ENCODE measurements at places on chromosomes 16 and 17.
A peak's percentile ranks its signal among the peaks of the same experiment; 100 is the strongest.

DNA sequence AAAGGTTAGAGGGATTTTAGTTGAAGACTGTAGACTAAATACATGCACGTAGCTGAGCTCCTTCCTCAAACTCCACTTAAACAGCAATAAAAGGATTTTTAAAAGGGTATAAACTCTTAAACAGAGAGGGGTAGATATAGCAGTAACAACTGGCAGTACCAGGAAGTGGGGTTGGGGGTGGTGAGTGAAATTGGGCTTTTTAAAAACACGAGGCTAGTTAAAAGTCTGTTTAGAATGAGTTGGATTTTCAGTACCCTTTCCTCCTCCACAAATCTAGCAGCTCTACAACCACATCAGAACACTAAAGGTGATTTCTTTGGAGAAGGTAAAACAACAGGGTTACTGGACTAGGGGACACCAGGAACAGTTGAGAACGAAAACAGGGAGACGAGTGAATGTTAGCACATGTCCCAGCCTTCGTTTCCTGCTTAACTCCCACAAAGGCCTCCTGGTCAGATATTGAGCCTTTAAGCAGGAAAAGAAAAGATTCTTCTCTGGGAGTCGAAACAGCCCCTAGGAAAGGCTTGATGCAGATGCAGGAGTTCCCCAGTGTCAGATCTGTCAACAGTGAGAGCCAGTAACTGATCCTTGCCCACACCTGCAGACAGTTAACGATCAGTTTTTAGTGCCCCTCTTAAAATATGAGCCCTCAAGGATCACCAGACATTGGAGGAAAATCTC lies 13.8 kb downstream of the NETO2 start:
- DNase-seq: no peak

- no peak for DNase-seq
These were observed 1.7 kb downstream of the HEXIM1 start for GRCh38 chr17:45149669-45150664.

- no peak for DNase-seq
These were observed 30.2 kb downstream of the PLD6 start for GRCh38 chr17:17175917-17176316.

- DNase-seq: no peak
These were observed 19.1 kb upstream of the COPRS start for GRCh38 chr17:31877911-31878702.

DNA sequence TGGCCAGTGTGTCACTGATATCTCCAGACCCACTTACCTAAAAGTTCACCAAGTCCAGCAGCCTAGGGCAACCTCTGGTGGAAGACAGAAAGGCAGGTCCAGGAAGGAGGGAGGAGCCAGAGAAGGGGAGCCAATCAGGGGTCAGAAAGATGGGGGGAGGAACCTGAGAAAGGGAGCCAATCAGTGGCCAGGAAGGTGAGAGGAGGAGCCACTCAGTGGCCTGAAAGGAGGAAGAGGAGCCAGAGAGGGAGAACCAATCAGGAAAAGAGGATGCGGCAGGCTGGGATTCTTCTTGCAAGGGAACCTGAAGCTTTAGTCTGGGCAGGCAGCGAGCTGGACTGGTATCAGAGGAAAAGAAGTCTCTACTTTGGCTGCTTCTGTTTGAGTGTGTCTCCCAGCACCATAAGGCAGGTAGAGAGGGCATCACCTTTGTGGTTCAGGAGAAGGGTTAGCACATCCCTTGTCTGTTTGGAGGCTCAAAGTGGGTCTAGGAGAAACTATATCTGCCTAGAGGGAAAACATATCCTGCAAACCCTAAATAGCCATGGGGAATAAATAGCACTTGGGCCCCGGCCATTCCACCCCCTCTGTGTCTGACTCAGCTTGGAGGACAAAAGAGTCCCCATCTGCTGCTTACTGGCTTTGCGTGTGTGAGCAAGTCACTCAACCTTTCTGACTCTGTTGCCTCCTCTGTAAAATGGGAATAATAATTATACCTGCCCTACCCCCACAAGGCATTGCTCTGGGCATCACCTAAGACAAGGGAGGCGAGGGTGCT lies 43.4 kb upstream of the CRHR1 start:
- no peak for DNase-seq

GRCh38 chr16:75053791-75054555 lies 55.1 kb downstream of the ZNRF1 start:
- DNase-seq: no peak

DNA sequence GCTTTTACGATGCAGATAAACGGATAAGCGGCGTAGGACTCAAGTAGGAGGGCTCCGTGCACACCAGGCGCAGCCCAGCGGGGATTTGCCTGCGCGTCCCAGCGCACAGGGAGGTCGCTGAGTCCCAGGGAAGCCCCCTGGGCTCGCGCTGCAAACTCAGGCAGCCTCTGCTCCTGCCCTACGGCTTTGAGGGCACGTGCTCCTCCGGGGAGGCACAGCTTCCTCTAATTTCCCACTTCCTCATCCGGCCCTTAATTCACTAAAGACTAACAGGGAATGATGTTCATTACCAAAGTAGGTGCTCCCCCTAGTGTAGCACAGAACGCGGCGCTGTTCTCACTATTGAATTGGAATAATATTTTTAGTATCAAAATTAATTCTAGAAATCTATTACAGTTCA lies 825.4 kb downstream of the KCNJ18 start:
- DNase-seq: no peak

DNA sequence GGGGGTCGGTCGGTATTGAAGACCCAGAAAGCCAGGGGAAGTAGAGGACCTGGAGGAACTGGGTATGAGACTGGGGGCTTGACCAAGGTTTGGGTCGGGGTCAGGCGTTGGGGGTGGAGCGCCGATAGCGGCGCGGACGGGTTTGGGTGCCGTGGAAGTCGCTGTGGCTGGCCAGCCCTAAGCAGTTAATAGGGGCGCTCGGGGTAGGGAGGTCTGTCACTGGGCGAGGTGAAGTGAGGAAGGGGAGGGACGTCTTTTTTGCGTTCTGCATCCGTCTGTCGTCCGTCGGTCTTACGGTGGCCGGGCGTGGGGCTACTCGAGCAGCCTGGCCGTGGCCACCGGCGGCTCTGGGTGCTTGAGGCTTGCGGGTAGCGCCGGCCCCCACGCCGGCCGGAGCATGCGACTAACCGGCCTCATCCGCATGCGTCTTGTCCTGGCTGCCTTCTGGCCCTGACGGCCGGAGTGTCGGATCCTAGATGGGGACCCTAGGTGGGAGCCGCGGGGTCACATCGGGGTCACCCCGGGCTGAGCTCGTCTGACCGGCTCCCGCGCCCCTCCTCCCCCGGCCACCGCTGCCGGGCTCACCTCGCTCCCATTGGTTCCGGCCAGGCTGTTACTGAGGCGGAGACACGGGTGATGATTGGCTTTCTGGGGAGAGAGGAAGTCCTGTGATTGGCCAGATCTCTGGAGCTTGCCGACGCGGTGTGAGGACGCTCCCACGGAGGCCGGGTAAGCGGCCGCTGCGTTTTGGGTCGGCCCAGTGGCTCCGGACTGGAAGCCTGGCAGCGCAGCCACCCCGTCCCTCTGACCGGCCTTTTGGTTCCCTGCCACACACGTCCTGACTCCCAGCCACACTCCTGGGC lies 10.3 kb upstream of the TMEM88 start:
- peak; percentile 72 for DNase-seq
